ENCODE measurements at places on chromosomes 7 and 10.
A peak's percentile ranks its signal among the peaks of the same experiment; 100 is the strongest.

DNA sequence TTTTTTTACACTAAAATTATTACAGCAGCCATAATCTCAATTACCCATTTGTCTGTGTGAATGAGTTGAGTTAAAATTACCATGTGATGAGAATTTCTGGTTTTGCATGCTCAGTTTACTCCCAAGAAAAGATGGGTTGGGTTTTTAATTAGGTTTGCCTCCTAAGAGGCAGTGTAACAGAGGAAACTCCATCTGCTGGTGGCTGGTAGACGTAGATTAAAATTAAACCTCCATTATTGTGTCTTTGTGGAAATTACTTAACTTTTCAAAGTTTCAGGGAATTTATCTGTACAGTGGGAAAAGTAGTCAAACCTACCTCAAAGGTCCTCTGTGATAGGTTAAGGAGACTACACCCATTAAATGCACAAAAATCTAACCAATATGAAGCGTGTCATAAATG is 954.2 kb downstream of the PCDH15 start:
- DNase-seq: no peak

DNA sequence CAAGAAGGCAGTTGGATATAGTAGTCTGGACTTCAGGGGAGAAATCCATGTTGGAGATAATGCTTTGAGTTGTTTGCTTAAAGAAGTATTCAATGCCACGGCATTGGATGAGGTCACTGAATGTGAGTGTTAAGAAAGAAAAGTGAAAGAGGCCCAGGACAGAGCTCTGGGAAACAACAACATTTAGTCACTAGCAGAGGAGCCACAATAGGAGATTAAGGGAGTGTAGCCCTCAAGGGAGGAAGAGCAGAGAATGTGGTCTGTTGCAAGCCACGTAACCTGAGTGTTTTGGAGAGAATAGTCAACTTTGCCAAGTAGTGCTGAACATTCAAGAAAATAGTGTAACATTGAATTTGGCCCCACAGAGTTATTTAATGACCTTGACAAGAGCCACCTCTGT is 114.7 kb downstream of the MYO3A start:
- DNase-seq: no peak

DNA sequence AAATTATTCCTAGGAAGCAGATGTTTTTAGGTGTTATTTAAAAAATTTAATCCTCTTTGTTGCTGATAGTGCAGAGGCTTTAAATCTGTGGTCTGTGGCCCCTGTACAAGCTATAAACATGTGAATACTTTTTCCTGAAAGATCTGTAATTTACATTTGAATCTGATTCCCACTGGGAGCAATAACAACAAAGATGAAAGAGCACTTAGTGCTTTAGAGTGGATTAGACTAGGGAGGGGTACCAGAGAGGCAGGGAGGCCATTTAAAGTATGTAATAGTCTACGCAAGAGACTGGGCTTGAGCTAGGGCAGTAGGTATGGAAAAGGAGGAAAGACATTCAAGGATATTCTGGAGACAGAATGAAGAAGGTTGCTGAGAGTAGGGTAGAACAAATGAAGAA is 19.1 kb downstream of the BTRC start:
- DNase-seq: no peak

- DNase-seq: no peak
Measured at GRCh38 chr10:69659241-69660038, 29.4 kb downstream of the FAM241B start.

- DNase-seq: no peak
Measured at GRCh38 chr7:144820552-144820951, 15.3 kb downstream of the TPK1 start.

GRCh38 chr7:109950821-109951564 is 1139.9 kb upstream of the LRRN3 start:
- no peak for DNase-seq

GRCh38 chr7:22561895-22562593 is 62.1 kb upstream of the STEAP1B start:
- no peak for DNase-seq

GRCh38 chr7:102866535-102867215 is 46.1 kb upstream of the LRRC17 start:
- no peak for DNase-seq

DNA sequence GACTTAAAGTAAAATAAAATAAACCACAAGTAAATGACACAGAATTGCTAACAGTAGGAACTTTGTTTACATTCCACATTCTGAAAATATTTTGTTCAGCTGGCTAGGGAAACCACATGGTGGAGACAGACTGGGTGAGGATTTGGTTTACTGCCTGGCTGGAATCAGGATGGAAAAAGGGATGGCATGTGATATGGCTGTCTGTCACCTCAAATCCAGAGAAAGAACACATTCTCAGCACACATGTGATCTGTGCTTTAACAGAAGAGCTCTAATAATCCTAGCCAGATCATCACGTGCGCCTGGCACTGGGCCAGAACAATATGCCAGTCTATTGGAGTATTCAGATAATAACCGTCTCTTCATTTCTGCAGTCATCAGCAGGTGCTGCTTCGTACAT is 90.9 kb upstream of the PIP4K2A start:
- DNase-seq: peak; percentile 67

DNA sequence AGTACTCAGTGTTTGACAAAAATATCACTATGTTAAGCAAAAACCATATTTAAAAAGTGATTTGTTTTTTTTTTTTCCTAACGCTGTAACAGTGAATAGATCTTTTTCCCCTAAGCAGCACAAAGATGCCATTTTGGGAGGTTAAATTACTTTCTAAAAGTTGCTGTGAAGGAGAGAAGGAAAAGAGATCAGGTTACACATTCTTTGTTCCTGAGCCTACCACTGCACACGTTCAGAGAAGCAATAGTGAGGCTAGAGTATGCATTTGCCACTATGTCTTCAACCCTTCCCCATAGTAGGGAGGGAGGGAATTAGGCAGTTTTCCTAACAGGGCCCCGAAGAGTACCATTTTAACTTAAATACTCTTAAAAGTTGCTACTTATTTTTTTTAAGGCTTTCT is 38.9 kb downstream of the BMPR1A start:
- DNase-seq: no peak

GRCh38 chr7:24406053-24406788 is 122.2 kb downstream of the NPY start:
- no peak for DNase-seq

- DNase-seq: no peak
Measured at GRCh38 chr7:49344556-49344955, 420.2 kb downstream of the CDC14C start.

DNA sequence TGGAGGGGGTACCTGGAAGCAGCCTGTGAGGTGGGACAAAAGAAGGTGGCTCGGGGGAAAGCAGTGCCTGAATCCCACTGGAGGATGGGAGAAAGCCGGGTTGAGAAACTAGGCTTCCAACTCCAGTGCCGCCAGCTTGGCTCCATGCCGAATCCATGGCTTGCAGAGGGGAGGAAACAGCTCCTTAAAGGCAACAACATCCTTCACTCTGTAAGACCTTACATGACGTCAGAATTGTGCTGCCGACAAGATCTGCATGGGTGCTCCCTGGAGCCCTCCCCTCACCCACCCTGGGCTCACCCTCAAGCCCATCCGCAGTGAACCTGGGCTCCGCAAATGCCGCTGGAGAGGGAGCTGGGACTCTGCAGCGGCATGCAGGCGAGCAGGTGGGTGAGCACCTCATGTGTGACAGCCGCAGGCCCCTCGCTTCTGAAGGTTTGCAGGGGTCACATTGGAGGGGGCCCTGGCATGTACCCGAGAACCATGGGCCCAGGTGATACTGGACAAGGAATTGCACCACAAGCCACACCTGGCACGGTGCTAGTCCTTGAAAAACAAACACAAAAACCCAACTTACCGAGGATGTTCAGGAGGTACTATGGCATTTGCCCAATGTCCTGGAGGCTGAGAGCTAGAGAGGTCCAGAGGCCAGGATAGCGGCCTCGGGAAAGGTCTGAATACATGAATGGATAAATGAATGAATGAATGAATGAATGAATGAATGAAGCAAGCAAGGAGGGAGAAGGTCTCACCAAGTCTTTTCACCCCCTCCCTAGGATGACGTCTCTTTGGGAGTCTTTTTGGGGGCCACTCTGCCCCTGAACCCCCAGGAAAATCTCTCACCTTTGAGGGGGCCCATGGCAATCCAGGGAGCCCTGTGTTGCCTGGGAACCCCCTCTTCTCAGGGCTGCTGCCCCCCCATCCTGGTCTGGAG is 238.6 kb upstream of the SHH start:
- no peak for DNase-seq

- peak; percentile 83 for DNase-seq
Measured at GRCh38 chr10:103626178-103626577, 132.7 kb downstream of the NEURL1 start.

GRCh38 chr10:43353495-43354329 is 17.7 kb upstream of the FXYD4 start:
- DNase-seq: no peak

DNA sequence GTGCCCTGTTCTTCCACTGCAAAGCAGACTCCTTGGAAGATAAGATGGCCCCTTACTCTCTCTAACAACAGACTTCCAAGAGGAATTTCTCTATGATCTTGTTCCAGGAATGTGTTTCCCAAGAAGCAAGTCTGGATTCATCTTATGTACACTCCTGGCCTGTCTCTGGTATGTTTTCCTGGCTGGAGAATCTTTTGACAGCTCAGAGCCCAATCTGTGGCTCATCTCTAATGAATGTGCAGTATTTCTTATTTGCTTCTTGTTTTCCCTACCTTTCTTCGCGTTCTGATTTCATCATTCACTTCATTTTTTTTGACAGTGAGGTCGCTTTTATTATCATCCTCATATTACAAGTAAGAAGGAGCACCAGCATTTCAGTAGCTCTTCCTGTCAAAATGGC is 53.0 kb upstream of the PITRM1 start:
- DNase-seq: no peak

DNA sequence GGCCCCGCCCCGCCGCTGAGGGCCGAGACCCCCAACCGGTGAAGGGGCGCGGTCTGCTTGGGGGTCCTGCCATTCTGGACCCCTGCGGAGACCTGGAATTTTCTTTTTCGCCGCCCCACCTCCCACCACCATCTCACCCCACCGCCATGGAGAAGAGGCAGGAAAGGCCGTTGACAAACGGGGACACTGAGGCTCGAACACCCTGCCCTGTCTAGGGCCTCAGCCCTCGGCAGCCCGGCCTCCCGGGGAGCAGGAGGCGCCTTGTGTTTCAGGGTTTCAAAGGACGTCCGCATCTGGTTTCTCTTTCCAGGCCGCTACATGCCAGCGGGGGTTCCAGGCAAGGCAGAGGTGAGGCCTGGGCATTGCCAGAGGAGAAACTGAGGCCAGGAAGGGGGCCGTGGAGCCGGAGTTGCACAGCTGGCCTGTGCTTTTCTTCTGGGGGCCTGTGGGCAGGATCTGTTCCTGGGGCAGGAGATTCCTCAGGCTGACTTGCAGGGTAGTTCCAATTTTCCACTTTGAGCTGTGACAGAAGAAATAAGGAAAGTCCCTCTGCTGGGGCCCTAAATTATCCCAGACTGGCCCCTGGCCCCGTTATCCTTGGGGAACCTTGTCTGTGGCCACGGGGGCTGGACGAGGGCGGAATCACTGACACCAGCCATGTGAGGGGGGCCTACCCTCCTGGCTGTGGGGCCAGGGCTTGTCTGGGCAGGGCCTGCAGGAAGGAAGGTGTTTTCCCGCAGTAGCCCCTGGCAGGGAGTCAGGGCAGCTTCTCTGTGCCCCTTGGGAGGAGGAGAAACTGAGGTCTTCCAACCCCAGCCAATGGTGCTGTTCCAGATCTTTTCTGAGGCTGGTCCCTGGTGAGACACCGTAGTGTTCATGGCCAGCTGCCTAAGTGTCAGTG is 900 bp upstream of the MICALL2 start:
- DNase-seq: no peak

GRCh38 chr7:2922348-2922691 is 78.2 kb upstream of the GNA12 start:
- DNase-seq: no peak

- DNase-seq: no peak
Measured at GRCh38 chr10:17737027-17737965, 14.7 kb upstream of the TMEM236 start.

DNA sequence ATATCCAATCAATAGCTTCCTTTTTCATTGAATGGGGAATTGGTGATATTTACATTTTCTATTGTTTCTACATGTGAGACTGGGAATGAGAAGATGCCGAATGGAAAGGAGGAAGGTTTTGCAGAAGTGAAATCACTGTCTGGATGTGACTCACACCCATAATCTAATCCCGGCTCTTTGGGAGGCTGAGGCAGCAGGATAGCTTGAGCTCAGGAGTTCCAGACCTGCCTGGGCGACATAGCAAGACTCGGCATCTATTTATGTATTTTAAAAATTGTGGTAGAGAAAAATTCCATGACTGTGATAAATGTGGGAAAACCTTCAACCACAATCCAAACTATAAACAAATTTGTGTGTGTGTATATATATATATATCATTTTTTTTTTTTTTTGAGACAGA is 10.9 kb upstream of the FIS1 start:
- no peak for DNase-seq

DNA sequence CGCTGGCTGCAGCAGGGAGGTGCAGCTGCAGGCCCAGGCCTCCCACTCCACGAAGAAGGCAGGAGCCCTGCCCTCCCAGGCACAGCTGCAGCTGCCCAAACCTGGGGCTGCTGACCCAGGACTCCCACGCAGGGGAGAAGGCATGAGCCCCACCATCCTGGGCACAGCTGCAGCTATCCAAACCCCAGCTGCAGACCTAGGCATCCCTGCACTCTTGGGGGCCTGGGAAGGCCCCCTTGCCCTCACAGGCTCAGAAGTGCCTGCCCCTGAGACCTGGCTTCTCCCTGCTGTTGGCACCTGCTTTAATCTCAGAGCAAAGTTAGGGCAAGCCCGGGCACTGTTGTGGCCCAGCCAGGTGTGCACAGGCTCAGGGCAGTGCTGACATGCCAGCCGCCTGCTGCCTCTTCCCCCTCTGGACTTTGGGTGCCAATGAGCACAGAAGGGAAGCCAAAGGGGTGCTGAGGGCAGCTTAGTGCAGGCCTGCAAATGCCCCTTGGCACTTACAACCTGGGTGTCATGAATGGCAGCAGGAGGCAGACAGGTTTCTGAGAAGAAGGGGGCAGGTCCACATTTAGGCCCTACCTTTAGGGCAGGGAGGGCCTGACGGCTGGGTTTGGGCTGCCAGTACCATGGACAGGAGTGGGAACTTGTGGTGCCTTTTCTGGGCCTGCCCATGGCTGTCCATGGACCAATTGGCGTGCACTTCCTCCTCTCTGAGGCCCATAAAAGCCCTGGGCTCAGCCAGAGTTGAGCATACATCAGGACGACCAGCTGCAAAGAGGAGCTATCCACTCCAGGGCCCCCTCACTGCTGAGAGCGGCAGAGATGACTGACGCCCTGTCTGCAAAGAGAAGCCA is 31.1 kb downstream of the CRTAC1 start:
- DNase-seq: no peak
